LoVo (cell line): ENCODE measurements at places on chromosomes 1 and 21.

DNA sequence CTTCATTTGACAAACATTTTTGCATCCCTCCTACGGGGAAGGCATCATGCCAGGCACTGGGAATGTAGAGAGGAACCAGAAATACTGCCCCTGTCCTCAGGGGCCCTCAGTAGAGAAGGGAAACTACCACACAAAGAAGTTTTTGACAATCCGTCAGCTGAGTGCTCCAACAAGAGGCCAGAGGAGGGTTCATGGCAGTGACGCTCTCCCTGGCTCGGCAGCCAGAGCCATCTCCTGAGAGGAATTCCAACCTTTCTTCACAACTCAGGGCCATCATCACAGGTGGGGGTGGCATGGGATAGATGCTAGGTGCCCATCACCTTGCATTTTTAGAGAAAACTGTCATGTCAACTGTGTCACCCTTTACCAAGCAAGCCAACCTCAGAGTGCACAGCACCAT, 154.1 kb downstream of the HIVEP3 start:
- DNase-seq, result no peak

DNA sequence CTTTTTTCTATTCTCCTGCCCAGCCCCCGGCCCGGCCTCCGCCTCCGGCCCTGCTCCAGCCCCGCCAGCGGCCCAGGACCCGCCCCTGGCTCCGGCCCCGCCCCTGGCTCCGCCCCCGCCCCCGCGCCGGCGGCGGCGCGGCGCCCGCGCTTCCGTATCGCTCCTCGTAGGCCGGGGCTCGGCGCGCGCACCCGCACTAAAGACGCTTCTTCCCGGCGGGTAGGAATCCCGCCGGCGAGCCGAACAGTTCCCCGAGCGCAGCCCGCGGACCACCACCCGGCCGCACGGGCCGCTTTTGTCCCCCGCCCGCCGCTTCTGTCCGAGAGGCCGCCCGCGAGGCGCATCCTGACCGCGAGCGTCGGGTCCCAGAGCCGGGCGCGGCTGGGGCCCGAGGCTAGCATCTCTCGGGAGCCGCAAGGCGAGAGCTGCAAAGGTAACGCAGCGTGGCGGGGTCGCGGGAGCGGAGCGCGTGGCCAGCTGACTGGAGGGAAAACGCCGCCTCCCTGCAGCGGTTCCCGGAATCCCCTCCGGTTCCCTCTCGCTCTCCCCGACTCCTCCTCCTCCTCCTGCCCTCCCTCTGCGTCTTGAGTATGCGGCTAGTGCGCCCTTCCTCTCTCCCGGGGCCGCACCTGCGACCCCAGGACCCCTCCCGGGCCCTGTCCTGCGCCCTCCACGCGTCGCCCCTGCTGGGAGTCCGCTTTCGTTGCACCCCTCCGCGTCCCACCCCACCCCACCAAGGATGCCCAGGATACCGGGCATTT, at the start of gene IFNAR2:
IFNAR2 (plus strand) TSS at position 155 of the 761 bp plus-strand sequence. CDS start 11,985 bp downstream, outside the sequence.
- DNase-seq, result peak; percentile 73

GRCh38 chr1:91124290-91124985, 102.6 kb upstream of the ZNF644 start:
- no peak for DNase-seq

GRCh38 chr1:156767879-156768604, 707 bp downstream of the PRCC start:
- no peak for DNase-seq

DNA sequence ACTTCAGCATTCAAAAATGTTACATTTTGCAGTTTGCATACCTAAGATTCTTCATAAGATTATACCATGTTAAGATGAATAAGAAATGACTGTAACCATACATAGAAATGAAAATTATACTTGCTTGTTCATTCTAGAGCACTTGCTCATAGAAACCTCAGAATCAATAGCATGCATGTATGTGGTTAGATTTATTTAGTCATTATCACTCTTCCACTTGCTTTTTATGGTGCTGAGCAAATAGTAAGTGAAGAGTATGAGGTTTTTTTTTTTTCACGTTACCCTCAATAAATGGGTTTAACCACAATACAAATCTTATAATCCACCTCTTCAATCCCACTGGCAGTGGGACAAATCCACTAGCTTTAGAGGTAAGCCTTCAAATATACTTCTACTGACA, 84.7 kb downstream of the LRRC53 start:
- DNase-seq, result no peak

GRCh38 chr1:39845569-39846566, 37.4 kb downstream of the TRIT1 start:
- no peak for DNase-seq

DNA sequence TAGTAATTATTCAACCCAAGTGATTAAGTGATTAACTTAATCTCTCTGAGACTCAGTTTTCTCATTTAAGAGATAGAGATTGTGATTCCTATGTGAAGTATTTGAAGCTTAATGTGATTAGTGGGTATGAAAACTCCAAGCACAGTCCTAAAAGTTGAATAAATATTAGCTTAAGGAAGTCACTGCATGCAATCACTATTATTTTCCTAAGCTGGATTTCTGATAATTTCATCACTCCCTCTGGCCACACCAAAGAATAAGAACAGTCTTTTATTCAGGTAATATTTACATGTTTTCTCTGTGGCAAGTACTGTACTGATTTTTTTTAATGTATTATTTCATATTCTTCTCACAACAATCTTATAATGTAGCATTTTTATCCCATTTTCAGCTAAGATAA, 31.1 kb downstream of the CD55 start:
- DNase-seq, result no peak

- DNase-seq, result peak; percentile 74
Measured at GRCh38 chr21:36297938-36298572, 21.9 kb upstream of the MORC3 start.

DNA sequence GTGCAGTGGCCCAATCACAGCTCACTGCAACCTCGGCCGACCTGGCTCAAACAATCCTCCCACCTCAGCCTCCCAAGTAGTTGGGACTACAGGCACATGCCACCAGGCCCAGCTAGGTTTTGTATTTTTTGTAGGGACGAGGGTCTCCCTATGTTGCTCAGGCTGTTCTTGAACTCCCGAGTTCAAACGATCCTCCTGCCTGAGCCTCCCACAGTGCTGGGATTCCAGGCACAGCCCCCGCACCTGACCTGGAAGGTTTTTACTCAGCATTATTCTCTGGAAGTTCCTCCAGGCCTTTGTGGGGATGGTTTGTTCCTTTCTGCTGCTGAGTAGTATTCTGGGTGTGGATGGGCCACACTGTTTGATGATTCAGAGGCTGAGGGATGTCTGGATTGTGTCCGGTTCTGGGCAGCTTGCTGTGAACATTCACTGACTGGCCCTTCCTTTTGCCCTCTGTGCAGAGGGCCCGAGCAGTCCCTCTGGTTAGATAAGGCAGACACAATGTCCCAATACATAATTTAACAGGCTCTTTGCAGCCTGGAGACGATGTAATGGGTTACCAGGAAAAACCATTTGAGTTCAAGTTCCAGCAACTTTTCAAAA, 6.0 kb upstream of the TRAPPC10 start:
- no peak for DNase-seq

- DNase-seq, result peak; percentile 77
Measured at GRCh38 chr1:23673086-23673813, 18.4 kb upstream of the RPL11 start.

GRCh38 chr21:40162075-40162474, 294.8 kb downstream of the PCP4 start:
- no peak for DNase-seq

DNA sequence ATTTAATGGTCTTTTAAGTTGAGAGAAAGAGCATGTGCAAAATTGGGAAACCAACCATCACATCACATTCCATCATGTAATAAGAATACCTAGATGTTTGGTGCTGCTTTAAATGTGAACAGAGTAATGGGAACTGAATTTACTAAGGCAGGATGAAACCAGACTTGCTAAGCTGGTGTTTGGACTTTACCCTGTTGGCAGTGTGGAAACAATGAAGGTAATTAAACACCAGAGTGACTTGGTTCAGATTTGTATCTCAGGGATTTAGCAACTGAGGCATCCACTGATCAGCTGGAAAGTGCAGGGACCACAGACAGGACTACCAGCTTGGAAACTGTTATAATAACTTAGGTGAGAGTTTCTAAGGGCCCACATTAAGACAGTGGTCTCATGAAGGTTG, 263.4 kb downstream of the OLFM3 start:
- DNase-seq, result no peak

DNA sequence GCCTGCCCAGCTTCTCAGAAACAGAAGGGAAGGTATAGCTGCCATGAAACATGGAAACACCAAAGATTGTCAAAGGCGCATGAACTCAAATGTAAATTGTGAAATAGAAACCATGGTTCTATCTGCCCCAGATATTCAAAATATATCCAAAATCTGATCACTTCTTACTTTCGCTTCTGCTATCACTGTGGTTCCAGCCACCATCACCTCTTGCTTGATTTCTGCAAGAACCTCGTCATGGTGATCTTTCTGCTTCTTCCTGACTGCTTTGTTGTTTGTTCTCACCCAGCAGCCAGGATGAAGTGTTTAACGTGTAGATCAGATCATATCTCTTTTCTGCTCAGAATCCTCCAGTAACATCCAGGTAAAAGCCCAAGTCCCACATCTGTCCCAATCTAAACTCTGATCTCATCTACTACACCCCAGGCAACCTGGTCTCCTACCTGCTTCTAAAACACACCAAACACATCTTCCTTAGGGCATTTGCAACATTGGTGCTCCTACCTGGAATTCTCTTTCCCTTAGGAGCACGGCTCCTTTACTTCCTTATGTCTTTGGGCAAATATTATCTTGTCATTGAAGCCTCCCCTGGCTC, 10.5 kb upstream of the LMO4 start:
- DNase-seq, result no peak

GRCh38 chr1:107536266-107536665, 395.4 kb downstream of the NTNG1 start:
- DNase-seq, result peak; percentile 34

DNA sequence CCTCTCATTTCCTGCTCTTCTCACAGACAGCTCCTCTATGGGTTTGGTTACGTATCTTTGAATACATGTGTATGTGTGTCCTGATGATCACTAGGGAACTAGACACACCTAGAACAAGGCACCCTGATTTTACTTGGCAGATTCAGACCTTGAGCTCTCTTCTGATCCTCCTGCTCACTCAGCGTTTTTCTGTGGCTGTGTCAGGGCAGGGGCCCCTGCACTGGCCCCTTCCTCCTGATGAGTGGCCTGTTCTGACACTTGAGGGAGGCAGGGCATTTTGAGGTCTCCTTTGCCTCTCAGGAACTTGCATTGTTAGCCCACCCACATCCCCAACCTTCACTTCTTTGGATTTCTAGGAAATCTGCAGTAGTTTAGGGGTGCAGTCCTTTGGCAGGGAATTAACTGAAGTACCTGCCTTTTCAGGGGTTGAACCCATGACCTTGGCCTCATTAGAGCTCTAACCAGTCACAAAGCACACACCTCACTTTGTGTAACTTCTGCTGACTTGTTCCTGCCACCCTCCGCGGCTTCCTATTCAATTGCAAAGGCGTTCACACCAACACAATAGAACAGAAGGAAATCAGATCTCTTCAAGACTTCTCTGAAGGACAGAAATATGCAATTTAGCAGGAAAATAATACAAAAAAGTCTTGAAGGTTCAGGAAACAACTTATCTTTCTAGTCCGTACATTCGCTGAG, 8.8 kb downstream of the SMYD2 start:
- DNase-seq, result no peak

GRCh38 chr1:46747683-46748288, 28.9 kb upstream of the EFCAB14 start:
- DNase-seq, result peak; percentile 15
